ENCODE measurements at places on chromosomes 2 and 18. TPM values are rescaled to one million over a fixed set of nuclear protein-coding genes. Genes with fewer than 3 reads are reported as not detected.

DNA sequence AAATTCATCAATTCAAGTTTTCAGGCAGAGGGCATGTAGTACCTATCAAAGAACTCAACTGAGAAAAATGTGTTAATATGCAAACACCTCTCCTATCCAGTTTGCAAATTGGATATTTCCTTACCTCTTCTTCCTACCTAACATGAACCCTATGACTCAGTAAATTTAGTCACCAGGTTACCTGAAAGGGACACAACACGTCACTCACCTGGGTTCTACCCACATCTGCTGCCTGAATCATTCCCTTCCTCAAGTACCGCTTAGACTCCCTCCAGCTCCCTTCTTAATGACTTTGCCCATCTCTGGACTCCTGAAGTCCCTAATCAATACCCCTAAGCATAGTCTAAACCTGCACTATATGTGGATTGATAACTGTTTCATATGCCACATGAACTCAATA, 10.4 kb downstream of the ANKRD44 start:
- DNase-seq, result no peak

DNA sequence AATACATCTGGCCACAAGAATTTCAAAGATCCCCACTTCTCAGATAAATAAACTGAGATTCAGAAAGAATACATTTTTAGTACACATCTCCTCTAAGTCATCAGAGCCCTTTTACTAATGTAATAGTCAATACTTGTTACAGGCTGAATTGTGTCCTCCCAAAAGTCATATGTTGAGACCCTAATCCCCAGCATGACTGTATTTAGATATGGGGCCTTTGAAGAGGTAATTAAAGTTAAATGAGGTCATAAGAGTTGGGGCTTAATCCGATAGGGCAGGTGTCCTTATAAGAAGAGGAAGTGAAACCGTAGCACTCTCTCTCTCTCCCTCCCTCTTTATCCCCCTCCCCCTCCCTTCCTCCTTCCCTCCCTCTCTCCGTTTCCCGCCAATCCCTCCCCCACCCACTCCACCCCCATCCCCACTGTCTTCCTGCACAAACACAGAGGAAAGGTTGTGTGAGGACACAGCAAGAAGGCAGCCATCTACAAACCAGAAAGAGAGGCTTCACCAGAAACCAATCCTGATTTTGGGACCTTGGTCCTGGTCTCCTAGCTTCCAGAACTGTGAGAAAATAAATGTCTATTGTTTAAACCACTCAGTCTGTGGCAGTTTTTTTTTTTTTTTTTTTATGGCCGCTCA, 66.6 kb upstream of the ZNF397 start:
- no peak for DNase-seq

GRCh38 chr2:208320686-208321085, 54.6 kb downstream of the PIKFYVE start:
- no peak for DNase-seq

Gene COL5A2
- 1.6 TPM for total RNA-seq
